ENCODE measurements at places on chromosomes 7 and 10.

GRCh38 chr10:96493254-96493653 lies 20.5 kb downstream of the TLL2 start:
- no peak for DNase-seq

- no peak for DNase-seq
These were observed 183.1 kb downstream of the CTTNBP2 start for GRCh38 chr7:117690147-117690546.

DNA sequence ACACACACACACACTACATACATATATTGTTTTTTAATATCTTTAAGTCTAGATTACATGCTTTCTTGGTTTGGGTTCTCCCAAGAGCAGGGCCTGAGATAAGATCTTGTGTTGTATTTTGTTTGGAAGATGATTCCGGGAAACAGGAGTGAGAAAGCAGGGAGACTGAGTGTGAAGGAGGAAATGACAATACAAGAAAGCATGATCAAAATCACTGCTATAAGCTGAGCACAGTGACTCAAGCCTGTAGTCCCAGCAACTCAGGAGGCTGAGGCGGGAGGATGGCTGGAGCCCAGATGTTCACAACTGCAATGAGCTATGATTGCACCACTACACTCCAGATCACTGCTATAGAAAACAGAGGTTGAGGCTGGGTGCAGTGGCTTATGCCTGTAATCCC lies 267.6 kb downstream of the SKIDA1 start:
- DNase-seq, result no peak

- DNase-seq, result no peak
These were observed 106.4 kb upstream of the CARD11 start for GRCh38 chr7:3150027-3150426.

GRCh38 chr7:15751191-15751701 lies 64.8 kb upstream of the MEOX2 start:
- DNase-seq, result no peak

GRCh38 chr10:15603446-15604011 lies 116.2 kb downstream of the ITGA8 start:
- no peak for DNase-seq

DNA sequence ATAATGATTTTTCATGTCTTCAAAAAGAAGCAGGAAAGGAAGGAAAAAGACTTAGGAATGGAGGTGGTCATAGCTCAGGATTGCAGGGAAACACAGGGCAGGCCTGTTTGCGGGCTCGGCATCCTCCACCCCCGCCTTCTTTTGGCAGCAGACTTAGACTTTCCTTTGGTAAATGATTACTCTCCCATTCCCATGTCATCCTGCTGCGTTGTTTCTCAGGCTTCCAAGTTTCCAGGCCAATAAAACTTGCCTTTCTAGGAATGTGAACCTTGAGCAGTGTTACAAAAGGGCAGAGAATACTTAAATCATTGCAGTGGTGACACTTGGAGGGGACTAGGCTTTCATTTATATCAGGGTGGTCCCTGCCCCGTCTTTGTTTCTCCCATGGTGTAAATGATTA lies 34.0 kb upstream of the DGKB start:
- DNase-seq, result no peak

- no peak for DNase-seq
These were observed 205.7 kb downstream of the KIAA1217 start for GRCh38 chr10:24414597-24414996.

GRCh38 chr7:48366096-48366495 lies 194.8 kb downstream of the ABCA13 start:
- no peak for DNase-seq

- no peak for DNase-seq
These were observed 440 bp upstream of the TCAF1 start for GRCh38 chr7:143902332-143902899.

DNA sequence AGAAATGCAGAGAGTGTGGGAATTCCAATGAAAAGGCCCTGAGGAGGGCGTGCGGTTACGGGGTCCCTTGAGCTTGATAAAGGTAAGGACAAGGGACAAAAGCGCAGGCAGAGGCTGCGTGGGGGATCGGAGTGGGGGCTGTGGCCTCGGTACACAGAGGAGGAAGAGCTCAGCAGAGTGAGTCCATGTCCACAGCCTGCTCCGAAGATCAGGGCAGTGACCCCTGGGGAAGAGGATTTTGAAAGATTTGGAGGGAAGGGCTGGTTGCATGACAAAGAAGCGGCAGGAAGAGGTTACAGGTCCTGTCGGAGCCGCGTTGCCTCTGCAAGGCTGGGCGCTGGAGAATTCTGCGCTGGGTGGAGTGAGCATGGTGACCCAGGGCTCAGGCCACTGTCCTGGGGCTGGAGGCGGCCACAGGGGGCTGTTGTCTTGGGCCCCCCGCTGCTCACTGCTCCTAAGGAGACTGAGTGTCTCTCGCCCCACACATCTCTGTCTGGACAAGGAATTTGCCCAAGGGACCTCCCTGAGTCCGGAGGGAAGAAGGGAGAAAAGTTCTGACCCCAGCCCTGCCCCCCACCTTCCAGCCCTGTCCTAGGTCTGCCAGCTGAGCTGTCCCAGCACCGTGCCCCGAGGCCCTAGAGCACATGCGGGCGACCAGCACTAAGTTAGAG lies 69.8 kb upstream of the INSIG1 start:
- DNase-seq, result no peak

- DNase-seq, result no peak
These were observed at the start of gene SCRN1 for GRCh38 chr7:29989257-29989995. Gene SCRN1, minus strand, starts transcription at chr7:29989801. Its CDS starts 20,734 bp downstream, at chr7:29969067.

DNA sequence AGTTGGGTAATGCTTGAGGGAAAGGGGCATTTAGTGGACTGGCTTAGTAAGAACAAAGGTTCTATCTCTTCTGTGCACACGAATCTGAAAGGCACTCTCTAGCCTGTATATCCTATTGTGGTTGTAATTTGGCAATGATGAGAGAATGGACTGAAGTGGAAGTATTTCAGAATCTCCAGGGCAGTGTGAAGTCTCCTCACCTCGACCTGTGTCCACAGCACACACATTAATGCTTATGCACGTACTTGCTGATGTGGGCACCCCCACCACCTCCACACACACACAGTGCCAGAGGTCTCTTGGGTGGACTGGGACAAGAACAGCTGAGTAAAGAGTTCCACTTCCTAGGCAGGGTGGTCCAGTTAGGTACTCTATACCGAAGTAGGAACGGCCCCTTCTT lies 6.9 kb downstream of the SMC3 start:
- DNase-seq, result no peak

- no peak for DNase-seq
These were observed 82.9 kb upstream of the PDGFA start for GRCh38 chr7:602341-603141.

GRCh38 chr7:4820967-4821471 lies 40.8 kb downstream of the PAPOLB start:
- DNase-seq, result no peak

GRCh38 chr7:10282909-10283308 lies 690.8 kb upstream of the PHF14 start:
- no peak for DNase-seq

DNA sequence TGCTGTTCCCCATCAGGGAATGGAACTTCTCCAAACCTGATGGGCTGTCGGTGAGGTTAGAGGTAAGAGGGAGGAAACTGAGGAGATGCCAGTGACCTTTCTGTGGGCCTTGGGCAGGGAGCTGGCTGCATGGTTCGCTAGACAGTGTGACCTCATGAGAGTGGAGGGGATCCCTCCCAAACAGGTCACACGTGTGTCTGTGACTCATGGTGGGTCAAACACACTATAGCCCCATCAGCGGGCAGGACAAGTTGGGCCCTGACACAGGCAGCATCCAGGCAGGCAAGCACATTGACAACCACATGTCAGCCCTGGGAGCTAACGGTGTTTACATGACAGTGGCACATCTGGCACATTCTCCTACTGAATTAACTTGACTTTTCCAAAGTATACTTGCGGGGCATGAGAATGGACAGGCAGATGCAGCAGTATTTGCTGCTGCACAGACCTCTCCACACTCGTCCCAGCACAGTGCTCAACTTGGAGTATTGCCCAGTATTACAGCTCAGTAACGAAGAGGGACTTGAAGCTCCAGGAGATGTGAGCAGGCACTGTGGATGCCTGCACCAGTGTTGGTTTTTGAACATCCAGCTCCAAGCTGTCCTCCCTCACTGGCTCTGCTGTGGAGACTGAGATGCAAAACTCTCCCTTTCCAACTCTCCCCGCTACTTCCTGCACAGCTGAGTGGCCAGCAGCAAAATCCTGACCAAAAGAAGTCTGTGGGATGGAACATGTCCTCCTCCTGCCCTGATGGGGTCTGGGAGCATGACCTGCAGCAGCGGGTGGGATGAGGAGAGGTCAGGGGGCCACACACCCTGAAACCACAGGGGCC lies 199.6 kb downstream of the WDR37 start:
- DNase-seq, result no peak

DNA sequence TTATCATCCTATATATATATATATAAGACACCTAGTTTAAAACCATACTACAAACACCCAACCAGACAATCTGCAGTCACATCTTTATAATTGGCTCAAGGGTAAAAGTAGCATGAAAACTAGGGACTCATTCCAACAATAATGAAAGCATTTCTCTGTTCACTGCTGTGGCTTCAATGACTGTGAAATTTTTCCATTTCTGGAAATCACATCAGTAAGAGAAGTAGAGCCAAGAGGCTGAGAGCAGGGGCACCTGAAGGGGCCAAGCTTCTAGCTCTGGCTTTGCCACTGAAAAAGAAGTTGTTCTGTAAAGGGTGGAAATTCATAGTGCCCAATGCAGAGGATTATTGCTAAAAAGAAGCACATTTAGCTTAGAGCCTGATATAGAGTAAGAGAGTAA lies 158.6 kb upstream of the GLI3 start:
- no peak for DNase-seq

DNA sequence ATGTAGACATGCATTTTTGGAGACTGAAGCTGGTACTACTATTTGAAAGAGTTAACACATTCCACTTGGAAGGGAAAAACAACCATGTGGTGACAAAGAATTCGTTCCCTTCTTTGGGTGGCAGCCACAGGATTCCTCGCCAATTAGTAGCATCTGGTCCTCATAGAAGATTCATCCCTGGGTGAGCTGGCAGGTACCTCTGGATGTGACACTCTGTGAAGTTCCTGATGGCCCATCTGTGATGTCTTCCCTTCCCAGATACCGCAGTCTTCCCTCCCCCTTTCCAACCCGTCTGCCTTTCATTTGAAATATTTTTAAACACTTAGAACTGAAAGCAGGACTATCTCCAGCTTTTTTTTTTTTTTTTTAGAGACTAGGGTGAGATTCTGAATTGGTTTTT lies 569.5 kb downstream of the TYW1 start:
- DNase-seq, result no peak

DNA sequence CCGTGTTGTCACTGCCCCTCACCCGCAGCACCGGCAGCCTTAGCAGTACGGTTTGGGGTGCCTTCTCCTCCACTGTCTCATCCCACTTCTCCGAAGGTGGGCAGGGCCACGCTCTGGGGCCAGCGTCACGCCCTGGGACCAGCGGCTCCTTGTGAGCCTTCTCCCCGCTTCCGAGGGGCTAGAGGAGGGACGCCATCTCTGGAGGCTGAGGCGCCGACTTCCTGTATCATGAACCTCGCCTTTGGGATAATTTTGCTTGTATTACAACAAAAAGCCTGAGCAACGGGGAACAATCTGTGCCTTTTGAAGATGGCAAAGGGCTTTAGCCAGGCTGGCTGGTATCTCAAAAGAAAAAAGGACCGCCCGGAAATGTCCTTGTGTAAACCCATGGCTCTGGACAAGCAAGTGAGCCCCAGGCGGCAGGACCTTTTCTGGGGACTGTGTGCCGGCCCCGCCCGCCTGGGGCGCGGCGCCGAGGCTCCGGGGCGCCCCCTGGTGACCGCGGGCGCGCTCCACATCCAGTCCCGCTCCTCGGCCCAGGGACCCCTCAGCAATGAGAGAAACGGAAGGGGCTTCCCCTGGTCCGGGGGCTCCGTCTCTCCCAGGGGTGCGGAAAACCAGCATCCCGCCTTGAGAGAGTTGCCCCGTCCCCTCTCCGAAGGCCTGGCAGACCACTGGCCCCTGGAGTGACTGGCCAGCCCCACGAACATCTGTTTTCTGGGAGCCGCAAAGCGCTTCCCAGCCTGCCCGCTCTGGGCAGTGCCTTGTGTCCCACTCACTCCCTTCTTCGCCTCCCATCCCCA lies 3.8 kb downstream of the DEPP1 start:
- no peak for DNase-seq

Measured in esophagus squamous epithelium (tissue), 5 donors.